ENCODE measurements at places on chromosomes 1 and 21. TPM values are rescaled to one million over a fixed set of nuclear protein-coding genes. Genes with fewer than 3 reads are reported as not detected.

GRCh38 chr1:221801251-221801661, 59.4 kb upstream of the DUSP10 start:
- DNase-seq, result no peak

DNA sequence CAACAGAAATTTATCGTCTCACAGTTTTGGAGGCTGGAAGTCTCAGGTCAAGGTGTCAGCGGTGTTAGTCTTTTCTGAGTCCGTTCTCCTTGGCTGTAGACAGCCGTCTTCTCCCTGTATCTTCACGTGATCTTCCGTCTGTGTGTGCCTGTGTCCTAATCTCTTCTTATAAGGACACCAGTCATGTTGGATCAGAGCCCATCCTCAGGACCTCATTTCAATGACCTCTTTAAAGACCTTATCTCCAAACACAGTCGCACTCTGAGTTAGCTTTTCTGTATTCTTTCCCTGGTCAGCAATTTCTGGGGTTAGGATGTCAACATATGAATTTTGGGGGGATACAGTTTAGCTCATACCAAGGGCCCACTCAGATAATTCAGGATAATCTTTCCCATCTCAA, 247.7 kb downstream of the PRDM2 start:
- DNase-seq, result no peak

DNA sequence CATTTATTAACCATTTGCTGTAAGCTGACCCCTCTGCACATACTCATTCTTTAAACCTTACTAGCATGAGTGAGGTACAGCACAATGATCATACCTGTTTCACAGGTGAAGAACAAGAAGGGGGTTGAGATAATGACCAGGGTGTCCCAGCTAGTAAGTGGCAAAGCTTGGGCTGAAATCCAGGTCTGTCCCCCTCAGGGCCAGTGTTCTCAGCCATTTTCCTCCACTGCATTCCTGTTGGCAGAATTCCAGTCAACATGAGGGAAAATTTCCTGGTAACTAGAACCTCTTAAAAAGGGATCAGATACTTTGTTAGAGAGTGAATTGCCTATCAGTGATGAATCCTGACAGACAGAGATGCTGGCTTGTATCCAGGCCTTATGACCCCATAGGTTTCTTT, 48.1 kb downstream of the SPATA46 start:
- no peak for DNase-seq

GRCh38 chr1:3864884-3865283, 7.6 kb downstream of the DFFB start:
- DNase-seq, result no peak

- no peak for DNase-seq
These were observed 23.6 kb downstream of the DYRK3 start for GRCh38 chr1:206658981-206659273.

DNA sequence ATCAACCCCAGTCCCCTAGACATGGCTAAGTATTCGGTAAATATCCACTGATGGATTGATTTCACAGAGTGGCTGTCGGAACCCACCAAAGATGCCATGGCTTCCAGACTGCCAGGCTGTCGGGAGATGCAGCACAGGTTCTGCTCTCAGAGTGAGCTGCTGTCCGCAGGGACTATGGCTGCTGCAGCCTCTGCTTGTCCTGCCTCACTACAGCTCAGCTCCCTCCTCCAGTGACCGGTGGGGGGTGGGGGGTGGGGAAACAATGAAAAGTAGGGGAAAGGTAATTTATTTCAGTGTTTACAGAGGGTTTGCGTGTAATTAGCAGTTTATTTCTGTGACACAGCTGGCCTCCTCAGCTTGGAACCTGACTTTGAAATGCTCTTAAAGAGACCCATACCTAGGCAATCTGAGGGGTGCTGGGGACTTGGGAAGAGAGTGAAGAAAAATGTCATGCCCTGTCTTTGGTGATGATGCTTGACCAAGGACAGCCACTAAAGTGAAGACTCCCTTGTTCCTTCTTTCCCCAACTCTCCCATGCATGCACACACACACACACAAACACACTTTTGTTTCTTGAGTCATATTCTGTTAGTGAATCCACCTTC, 109.0 kb downstream of the CACNA1E start:
- DNase-seq, result no peak

DNA sequence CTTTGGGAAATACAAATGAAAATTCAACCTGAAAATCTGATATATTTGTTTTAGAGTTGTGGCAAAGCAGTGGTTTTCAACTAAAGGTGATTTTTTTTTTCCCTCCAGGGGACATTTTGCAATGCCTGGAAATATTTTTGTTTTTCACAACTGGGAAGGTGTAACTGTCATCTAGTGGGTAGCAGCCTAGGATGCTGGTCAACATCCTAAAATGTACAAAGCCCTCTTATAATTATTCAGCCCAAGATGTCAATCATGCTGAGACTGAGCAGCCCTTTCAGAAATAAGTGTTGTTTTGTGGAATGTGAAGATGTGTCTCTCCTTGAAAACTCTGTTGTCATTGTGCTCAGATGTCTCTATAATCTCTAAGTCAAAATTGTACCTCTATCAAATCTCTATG, 95.2 kb upstream of the NCAM2 start:
- DNase-seq, result no peak

- DNase-seq, result peak; percentile 42
These were observed 748 bp downstream of the PDZK1IP1 start for GRCh38 chr1:47188791-47189785.

GRCh38 chr21:44699502-44700001, 2.6 kb downstream of the KRTAP10-12 start:
- no peak for DNase-seq

- DNase-seq, result no peak
These were observed 31.1 kb upstream of the HSD3B1 start for GRCh38 chr1:119475866-119476439.

- DNase-seq, result no peak
These were observed 40.0 kb upstream of the ZNF648 start for GRCh38 chr1:182101415-182102042.

- DNase-seq, result peak; percentile 91
These were observed 2.0 kb upstream of the MARCKSL1 start for GRCh38 chr1:32337855-32338636.

DNA sequence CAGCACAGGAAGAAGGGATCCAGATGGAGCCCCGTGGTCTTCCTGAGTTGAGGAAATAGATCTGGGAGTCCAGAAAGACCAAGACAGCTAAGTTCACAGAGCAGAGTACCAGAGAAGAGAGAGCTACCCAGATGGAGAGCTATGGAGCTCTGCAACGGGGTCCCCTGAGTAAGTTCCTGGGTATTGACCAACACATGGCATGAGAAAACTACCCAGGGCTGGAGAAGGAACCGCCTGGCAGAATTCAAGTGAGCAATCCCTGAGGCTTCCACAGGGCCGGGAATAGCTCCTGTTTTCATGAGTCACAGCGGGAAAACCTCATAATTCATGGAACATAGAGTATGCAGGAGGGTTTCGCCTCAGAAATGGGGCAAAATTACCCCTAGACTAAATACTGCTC, 19.7 kb downstream of the STPG1 start:
- DNase-seq, result no peak

DNA sequence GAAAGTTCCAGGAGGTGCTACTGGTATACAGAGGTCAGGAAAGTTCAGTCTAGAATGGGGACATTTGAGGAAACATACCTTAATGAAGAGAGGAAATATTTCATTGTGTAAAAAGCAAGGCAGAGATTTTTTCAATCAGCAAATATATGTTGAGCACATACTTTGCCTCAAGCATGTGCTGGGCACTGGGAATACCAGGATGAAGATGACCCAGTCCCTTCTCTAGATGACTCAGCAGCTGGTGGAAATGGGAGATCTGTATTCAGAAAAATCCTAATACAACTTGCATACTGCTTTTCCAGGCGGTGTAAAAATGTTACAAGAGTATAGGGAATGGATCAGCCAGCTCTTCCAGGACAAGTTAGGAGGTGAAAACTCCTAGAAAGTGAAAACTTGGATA, 229.3 kb downstream of the FGGY start:
- no peak for DNase-seq

DNA sequence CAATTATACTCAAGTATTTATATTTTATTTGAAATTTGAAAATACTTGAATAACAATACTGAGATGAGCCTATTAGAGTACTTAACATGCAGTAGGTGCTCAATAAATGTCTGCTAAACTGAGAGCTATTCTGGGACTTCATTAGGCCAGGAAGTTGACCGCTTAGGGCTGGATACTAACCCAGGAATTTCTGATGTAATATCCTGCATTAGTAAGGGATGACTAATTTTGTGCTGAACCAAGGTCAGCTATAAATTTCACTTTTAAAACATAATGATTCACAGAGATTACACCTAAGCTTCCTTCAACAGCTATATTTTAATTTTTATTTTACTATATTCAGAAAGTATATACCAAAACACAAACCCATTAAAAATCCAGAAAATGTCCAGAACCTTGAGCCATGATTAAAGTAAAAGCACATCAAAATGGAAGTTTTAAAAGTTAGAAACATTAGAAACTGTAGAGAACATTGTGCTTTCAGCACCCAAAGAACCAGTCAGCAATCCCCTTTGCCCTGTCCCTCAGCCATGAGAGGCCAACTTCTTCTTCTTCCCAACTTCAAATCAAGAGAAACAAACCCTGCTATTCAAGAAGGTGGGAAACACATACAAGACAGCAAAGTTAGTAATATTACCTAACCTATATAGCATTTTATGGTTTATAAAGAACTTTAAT, 35.4 kb downstream of the WNT2B start:
- no peak for DNase-seq

DNA sequence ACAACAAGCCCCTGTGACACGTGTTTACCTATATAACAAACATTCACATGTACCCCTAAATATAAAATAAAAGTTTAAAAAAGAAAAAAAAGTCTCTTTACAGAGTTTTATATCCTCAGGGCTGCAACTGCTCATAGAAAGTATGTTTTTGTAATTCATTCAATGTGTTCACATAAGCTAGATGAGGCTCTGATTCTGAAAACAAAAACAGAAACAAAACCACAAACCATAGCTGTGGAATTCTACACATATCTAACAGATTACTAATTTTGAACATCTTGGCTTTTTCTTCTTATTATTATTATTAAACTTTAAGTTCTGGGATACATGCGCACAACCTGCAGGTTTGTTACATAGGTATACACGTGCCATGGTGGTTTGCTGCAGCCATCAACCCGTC, 579.6 kb upstream of the ZRANB2 start:
- no peak for DNase-seq

HIPK1 gene
- 88.0 TPM for total RNA-seq

CHRM3 gene
- total RNA-seq, result 4.3 TPM

SLC22A15 gene
- total RNA-seq, result 24.8 TPM

GCSAML gene
- total RNA-seq, result 0.74 TPM

HRNR gene
- total RNA-seq, result not detected

POU2F1 gene
- 49.2 TPM for total RNA-seq

UCK2 gene
- 15.3 TPM for total RNA-seq

BATF3 gene
- 14.1 TPM for total RNA-seq

KRTAP25-1 gene
- not detected for total RNA-seq

SLC45A1 gene
- 2.4 TPM for total RNA-seq

HFM1 gene
- 0.74 TPM for total RNA-seq

HJV gene
- total RNA-seq, result not detected

CTXND2 gene
- not detected for total RNA-seq

Data from spleen (tissue), 13 donors.